ENCODE measurements at places on chromosomes 1 and 21. TPM values are rescaled to one million over a fixed set of nuclear protein-coding genes. Genes with fewer than 3 reads are reported as not detected.

The AMY2A gene
- not detected for total RNA-seq

The CD101 gene
- 0.53 TPM for total RNA-seq

The TBX19 gene
- total RNA-seq: 0.51 TPM

The SPRR2A gene
- total RNA-seq: 1.3 TPM

The KDF1 gene
- 14.7 TPM for total RNA-seq

The ANKRD34A gene
- under 0.01 TPM for total RNA-seq

The ZNF326 gene
- 5.5 TPM for total RNA-seq

The BEST4 gene
- 0.13 TPM for total RNA-seq

The SLC1A7 gene
- not detected for total RNA-seq

The IFI44 gene
- 0.38 TPM for total RNA-seq

The IL10 gene
- not detected for total RNA-seq

The GBP6 gene
- 67.2 TPM for total RNA-seq

The PTPRU gene
- total RNA-seq: 53.2 TPM

The USH2A gene
- not detected for total RNA-seq

The PLA2G2A gene
- not detected for total RNA-seq

The OR1C1 gene
- not detected for total RNA-seq

The TMEM200B gene
- total RNA-seq: 0.77 TPM

The ILDR2 gene
- total RNA-seq: not detected

The LENEP gene
- total RNA-seq: not detected

The ACP6 gene
- total RNA-seq: 6.6 TPM

The WRAP73 gene
- 21.3 TPM for total RNA-seq

The SLAMF8 gene
- not detected for total RNA-seq

The ESPN gene
- 8.4 TPM for total RNA-seq

The DNAH14 gene
- 11.9 TPM for total RNA-seq

The CFAP45 gene
- 0.53 TPM for total RNA-seq

The PDZK1 gene
- 0.26 TPM for total RNA-seq

Measured in bronchial epithelial cell (primary cell).